ENCODE measurements at places on chromosomes 1 and 21.

DNA sequence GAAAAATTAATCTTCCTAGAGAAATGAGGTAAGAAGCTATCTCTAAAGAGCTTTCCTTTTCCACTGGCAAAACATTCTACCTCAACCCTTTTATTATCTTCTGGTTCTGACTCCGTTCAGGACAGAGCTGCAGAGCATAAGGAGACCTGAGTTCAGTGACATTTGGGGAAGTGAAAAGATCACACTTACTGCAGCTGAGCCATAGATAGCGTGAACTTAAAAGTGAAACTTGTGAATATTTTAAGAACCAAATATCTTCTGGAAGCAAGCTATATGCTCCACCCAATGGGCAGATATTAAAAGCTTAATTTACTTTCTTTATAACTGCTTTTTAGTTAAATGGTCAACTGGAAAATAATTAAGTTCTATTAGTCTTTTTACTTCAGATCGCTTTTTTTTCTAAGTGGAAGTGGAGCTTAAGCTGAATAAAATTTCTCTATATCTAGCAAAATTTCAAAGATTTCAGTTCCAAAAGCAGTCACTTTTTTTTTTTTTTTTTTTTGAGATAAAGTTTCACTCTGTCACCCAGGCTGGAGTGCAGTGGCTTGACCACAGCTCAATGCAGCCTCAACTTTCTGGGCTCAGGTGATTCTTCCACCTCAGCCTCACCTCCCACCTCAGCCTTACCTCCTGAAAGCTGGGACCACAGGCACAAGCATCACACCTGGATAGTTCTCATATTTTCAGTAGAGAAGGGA lies 11.9 kb downstream of the PTPN22 start:
- no peak for DNase-seq

GRCh38 chr1:154342132-154342531 lies 16.8 kb downstream of the ATP8B2 start:
- no peak for DNase-seq

GRCh38 chr1:44418022-44418673 lies 13.1 kb downstream of the RNF220 start:
- DNase-seq = peak; percentile 42

GRCh38 chr1:77796695-77797405 lies 17.4 kb downstream of the MIGA1 start:
- peak; percentile 92 for DNase-seq

DNA sequence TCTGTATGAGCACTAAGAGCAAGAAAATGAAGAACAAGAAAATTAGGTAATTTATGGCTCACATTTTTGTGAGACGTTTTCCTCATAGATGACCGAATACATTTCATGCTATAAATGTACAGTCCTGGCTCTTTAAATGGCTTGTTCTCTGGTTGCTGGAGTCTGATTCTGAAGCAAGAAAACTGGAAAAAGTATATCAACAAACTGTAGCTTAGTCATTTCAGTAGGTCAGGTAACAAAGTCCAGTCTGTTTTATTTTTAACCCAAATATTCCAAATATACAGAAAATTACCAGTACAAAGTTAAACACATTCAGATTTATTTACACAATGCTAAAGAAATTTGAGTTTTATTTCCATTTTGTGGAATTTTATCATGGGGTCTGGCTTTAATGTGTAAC lies 2.5 kb upstream of the MYBPHL start:
- DNase-seq = no peak

DNA sequence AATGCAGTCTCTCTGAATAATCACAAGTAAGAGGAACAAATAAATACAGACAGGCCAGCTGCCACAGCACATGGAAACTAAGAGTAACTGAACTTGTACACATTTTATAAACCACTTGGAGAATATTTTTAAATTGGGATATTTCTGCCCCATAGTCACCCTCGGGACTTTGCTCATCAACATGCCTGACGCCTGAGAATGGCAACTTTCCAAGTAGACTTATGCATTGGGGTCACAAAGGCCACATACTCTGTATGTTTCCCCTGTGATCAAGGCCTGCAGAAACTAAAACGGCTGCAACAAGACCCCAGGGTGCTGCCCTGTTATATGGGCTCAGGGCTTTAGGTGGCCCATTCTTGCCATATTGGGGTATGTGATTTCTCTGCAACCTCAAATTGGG lies 38.3 kb upstream of the GJA5 start:
- DNase-seq = peak; percentile 23

DNA sequence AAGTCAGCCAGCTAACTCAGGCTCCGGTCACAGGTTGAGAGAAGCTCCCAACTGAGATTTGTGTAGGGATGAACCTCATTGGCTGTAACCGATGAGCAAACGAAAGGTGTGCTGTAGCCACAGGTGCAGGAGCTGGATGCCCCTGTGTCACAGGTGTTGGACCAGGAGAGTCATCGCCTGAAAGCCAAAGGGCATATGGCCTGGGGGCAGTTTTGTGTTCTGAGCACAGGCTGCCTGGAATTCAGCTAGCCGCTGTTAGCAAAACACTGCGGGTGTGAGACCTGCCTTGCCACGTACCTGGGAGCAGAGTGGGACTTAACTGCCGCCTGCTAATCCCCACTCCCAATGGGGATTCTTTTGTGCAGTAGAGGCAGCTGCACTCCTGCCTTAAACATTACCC lies 55.3 kb downstream of the NEK7 start:
- no peak for DNase-seq

DNA sequence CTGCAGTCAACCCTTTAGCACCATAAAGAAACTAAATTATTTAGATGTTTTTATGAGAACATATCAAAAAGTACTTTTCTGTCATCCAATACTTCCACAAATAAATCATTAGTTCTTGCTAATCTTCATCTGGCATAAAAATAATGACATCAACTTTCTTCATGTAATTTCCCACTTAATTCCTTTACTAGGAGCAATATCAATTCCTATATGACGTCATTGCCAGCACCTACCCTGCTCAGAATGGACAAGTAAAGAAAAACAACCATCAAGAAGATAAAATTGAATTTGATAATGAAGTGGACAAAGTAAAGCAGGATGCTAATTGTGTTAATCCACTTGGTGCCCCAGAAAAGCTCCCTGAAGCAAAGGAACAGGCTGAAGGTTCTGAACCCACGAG lies 116.9 kb downstream of the PTPRC start:
- no peak for DNase-seq

DNA sequence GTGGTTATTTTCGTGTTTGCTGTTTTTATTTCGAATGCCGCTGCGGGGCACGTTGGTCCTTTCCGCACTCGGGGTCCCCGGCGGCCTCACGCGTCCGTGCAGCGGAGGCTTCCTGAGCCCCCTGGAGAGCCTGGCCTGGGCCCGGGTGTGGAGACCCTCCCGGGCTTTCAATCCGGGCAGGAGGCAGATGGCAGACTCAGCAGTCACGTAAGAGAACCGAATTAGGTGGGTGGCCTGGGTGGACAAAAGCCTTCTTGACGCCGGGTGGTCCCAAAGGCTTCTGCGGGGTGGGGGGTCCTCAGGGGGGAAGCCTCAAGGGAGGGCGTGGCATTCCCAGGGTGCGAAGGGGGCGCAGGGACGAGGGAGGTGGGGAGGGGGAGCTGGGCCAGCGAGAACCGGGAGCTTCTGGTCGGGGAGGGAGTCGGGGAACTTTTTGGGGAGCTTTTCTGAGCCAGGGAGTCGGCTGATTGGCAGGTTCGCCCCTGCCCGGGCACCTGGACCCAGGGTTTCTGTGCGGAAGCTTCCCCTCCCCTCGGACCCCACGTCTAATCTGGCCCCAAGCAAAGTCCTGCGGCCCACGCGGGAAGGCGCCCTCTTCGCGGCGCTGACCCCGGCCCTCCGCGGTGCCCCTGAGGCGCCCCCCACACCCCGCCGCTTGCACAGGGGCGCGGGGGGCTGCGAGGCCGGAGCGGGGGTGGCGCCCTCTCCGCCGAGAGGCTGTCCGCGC lies 1.3 kb upstream of the HES4 start:
- DNase-seq = no peak

- no peak for DNase-seq
Measured at GRCh38 chr1:210347112-210347511, 18.4 kb downstream of the HHAT start.

GRCh38 chr21:42234041-42234440 lies 15.1 kb downstream of the ABCG1 start:
- DNase-seq = no peak

- peak; percentile 91 for DNase-seq
Measured at GRCh38 chr21:46188226-46189212, 4.3 kb upstream of the SPATC1L start.

- DNase-seq = no peak
Measured at GRCh38 chr1:109632671-109633346, 13.2 kb downstream of the AMPD2 start.

DNA sequence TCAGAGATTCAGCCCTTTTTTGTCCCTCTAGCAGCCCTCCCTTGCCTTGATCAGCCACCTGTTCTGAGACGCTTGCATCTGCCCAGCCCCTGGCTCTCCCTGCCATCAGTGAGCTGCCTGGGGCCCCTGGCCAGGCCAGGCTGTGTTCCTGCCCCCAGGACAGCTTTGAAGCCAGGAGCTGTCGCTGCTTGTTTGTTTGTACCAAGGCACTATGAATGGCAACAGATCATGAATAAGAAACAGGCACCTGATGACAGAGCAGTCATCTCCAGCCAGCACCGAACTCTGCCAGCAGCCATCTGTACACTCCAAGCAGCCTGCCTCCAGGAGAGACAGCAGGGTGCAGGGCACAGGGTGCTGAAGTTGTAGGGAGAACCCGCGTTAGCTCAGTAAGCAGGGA lies 8.1 kb upstream of the VWA5B1 start:
- DNase-seq = no peak

DNA sequence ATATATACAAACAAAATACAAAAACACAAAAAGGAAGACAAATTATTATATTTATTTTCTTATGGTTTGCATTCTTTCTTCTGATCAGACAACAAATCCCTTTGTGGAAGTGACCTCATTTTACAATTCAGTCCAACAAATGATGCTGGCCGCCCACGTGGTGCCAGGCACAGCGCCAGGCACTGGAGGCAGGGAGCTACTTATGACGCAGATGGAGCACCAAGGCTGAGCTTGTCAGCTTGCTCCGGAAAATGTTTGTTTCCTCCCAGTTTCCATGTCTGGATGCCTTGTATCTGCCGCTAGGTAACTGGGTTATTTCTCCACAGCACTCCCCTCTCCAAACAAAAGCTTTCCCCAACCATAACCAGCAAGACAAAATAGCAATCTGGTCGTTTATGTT lies 30.7 kb upstream of the CD34 start:
- peak; percentile 99 for DNase-seq

- DNase-seq = no peak
Measured at GRCh38 chr1:84946631-84947030, 50.3 kb downstream of the MCOLN2 start.

- peak; percentile 51 for DNase-seq
Measured at GRCh38 chr1:210360852-210361477, 32.3 kb downstream of the HHAT start.

GRCh38 chr1:158055854-158056253 lies 62.4 kb downstream of the KIRREL1 start:
- peak; percentile 85 for DNase-seq

DNA sequence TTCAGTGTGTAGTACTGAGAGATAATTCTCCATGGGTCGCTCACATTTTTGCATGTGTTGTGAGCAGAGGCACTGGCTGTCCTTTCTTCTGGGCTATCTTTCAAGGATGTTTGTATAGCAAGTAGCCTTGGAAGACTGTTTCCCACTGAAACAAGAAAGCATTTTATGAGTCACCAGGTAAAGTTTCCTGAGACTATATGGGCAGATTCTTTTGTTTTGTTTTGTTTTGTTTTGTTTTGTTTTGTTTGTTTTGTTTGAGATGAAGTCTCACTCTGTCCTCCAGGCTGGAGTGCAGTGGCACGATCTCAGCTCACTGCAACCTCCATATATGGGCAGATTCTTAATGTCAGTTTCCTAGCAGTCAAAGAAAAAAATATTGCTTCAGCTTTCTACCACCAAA lies 912.6 kb downstream of the TTLL7 start:
- DNase-seq = peak; percentile 5

DNA sequence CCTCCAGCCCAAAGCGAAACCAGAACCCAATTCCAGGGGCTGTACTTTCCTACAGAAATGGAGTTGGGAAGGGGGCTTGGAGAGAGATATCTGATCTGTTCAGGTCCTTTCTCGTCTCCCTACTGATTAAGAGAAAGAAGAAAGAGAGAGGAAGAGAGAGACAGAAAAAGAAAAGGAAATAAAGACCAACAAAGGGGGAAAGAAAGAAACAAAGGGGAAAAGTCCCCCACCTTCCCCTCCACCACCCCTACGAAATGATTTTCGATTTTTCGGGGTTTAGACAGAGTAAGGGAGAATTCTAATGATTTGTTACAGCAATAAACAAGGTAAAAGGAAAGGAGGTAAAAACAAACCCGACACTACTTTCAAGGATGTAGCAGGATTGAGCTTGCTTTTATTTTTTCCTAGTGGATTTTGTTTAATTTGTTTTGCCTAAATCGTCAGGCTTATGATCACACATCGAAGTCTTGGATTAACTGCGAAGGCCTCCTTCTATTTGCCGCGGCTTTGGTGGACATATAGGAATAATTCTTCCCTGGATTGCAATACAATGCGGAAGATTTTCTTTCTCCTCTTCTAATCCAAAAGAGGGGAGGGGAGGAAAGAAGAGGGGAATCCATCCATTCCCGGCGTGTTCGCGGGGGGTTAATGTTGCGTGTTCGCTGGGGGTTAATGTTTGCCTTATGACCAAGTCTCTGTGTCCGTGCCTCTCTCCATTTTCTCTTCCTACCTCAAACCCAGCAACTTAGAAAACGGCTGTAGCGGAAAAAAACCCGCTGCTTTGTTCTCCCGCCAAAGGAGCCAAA lies 1.9 kb downstream of the TAL1 start:
- no peak for DNase-seq

GRCh38 chr1:203497269-203497777 lies 3.4 kb downstream of the OPTC start:
- DNase-seq = no peak

- no peak for DNase-seq
Measured at GRCh38 chr1:5756434-5757186, 235.6 kb downstream of the NPHP4 start.

- no peak for DNase-seq
Measured at GRCh38 chr1:168531615-168532345, 12.0 kb downstream of the XCL2 start.

DNA sequence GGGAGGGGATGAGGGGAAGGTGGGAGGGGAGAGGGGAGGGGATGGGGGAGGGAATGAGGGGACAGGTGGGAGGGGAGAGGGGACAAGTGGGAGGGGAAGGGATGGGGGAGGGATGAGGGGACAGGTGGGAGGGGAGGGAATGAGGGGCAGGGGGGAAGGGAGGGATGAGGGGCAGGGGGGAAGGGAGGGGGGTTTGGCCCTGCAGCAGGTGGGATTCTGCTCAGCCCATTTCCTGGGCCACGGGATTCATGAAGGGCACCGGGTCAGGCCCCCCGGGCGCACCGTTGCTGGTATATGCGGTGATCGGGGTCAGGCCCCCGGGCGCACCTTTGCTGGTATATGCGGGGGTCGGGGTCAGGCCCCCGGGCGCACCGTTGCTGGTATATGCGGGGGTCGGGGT lies 15.1 kb upstream of the SAMD11 start:
- DNase-seq = no peak

GRCh38 chr1:226912587-226913176 lies 27.4 kb upstream of the COQ8A start:
- peak; percentile 66 for DNase-seq

- DNase-seq = no peak
Measured at GRCh38 chr1:89897347-89898133, 76.7 kb downstream of the LRRC8D start.

Data from dermis blood vessel endothelial cell (primary cell).